ENCODE measurements at places on chromosomes 12 and 14.
A peak's percentile ranks its signal among the peaks of the same experiment; 100 is the strongest.

- DNase-seq, result no peak
These were observed 327.7 kb downstream of the BMP4 start for GRCh38 chr14:53628732-53629430.

DNA sequence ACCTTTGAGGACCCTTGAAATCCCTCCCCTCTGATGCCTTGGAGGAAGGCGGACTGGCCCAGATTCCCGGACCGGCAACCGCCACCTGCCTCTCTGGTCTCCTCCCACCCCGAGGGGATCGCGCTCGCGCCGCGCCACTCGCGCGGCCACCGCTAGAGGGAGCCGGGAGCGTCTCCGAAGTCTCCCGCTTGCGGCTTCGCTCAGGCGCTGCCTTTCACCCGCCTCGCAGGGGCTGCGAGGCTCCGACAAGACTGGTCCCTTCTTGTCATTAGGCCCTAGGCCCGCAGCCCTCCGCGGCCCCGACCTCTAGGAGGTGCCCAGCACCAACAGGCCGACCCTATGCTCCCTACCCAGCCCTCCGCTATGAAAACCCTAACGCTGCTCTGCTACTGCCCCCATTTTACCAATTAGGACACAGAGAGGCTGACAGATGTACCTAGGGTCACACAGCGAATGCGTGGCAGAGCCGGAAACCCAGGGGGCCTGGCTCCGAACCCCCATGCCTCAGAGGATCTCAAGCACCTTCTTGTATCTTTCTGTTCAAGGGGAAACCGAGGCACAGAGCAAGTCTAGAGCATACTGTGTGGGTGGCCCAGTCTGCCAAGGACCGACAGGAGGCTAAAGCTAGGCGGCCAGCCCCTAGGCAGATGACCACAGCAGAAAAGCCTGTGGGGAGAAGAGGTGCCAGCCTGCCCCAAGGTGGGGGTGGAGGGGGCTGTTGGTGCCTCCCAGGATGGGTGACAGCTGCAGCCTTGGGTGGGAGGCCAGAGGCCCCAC is 21.4 kb upstream of the VSX2 start:
- DNase-seq, result peak; percentile 71

GRCh38 chr14:96497087-96497486 is 5.1 kb upstream of the PAPOLA start:
- no peak for DNase-seq

- DNase-seq, result no peak
These were observed 285.9 kb downstream of the MDGA2 start for GRCh38 chr14:47389535-47389934.

DNA sequence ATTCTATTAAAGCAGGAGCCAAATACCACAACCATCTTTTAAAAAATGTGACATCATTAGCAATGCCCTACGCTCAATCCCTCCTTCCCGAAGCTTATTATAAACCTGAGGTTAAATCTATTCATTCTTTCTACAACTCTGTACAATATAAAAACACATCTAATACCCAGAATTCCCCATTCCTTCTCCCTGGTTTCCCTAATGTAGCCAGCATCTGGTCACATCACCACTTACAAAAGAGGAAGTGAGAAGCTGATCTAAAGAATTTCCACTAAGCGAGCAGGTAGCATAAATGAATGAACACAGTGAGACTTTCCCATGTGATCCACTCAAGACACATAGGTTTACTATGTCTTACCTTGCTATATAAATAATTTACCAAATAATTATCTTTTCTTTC is 90.4 kb downstream of the LRP6 start:
- DNase-seq, result no peak
